ENCODE measurements at places on chromosomes 16 and 17.
A peak's percentile ranks its signal among the peaks of the same experiment; 100 is the strongest.

- no peak for DNase-seq
Measured at GRCh38 chr17:3005696-3006095, 57.7 kb downstream of the OR1D5 start.

DNA sequence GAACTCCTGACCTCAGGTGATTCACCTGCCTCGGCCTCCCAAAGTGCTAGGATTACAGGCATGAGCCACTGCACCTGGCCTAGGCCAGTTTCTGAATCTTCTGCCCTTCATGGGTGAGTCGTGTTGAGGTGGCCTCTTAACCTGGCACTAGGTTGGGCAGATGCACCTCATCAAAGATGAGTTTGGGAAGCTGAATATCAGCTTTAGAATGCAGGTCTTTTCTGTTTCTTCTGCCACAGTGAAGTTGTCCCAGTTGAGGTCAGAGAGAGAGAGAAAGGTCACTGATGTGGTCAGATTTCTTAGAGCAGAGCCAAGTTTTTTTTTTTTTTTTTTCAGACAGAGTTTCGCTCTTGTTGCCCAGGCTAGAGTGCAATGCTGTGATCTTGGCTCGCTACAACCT lies 111.3 kb upstream of the WSCD1 start:
- no peak for DNase-seq

DNA sequence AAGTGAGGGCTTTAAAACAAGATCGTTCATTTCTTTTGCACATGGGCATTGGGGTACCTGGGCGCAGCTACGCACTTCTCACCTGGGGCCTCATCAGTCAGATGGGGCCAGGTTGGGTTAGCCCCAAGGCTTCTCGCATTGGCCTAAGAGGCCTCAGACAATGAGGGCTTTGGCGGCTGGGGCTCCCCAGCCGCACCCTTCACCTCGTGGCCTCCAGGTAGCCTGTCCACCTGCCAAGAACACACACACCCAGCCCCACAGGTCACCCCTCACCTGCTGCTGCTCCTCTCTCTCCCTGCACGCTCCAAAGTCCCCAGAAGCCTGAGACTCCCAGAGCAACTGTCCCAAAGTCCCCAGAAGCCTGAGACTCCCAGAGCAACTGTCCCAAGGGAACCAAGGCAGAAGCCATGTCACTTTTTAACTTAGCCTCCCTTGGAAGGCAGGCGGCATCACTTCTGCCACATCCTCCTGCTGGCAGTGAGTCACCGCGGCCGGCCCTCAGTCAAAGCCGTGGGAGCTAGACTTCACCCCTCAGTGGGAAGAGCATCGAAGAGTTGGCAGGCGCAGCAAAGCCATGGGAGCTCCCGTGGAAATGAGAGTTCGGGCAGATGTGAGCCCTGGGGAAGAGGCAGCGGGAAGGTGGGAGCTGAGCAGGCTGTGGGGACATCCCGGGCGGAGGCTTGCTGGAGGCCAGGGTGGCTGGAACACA lies 78.9 kb upstream of the PLCG2 start:
- DNase-seq = no peak

DNA sequence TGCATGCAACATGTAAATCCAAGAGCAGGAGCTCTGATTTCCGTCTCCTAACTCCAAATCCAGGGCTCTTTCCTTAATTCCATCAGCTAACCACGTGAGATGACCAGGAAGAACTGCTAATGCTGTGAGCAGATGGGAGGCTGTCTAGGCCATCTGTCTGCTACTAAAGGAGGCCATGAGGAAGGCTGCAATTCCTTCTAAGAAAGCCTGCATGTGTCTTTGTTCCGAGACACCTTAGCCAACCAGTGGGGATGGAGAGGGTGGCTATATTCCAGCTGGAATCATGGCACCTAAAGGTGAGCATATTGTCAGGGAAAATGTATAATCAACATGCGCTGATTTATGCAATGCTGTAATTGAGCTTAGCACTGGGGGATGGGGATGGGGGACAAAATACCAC lies 267.2 kb upstream of the CDH5 start:
- no peak for DNase-seq

GRCh38 chr16:50334106-50334975 lies 34.4 kb downstream of the BRD7 start:
- no peak for DNase-seq

DNA sequence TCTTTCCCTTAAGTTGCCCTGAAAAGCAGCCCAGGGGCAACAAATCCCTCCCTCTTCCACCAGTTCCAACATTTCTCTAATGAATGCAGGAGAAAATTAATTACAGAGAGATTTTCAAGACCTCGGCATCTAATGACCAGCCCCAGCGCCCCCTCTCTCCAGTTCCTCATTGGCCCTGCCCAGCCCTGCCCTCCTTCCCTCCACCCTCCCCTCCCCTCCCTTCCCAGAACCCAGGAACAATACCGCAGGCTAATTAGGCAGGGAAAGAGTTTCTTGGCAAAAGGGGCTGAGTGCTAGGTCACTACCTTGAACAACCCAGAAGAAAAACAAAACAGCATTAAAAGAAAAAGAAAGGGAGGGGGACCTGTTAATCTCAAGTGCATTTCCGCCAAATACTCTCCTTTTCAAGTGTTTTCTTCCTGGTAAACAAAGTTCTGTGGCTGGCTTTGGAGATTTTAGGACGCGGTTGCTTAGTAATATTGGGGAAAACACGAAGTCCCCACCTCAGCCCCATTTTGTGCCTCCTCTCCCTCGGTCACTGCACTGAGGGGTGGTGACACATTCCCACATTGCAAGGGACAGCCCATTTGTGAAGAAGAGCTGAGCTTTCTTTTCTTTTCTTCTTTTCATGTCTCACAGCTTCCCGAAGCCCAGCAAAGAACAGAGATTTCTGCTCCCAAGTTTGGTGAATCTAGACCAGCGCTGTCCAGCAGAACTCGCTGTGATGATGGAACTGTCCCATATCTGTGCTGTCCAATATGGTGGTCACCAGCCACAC lies 215.4 kb downstream of the SOX9 start:
- DNase-seq = no peak

- DNase-seq = peak; percentile 35
Measured at GRCh38 chr17:78736526-78737079, 45.5 kb downstream of the CYTH1 start.

- DNase-seq = no peak
Measured at GRCh38 chr17:413016-413350, 60.4 kb upstream of the RPH3AL start.

- no peak for DNase-seq
Measured at GRCh38 chr16:1330260-1330914, 3.1 kb upstream of the BAIAP3 start.

DNA sequence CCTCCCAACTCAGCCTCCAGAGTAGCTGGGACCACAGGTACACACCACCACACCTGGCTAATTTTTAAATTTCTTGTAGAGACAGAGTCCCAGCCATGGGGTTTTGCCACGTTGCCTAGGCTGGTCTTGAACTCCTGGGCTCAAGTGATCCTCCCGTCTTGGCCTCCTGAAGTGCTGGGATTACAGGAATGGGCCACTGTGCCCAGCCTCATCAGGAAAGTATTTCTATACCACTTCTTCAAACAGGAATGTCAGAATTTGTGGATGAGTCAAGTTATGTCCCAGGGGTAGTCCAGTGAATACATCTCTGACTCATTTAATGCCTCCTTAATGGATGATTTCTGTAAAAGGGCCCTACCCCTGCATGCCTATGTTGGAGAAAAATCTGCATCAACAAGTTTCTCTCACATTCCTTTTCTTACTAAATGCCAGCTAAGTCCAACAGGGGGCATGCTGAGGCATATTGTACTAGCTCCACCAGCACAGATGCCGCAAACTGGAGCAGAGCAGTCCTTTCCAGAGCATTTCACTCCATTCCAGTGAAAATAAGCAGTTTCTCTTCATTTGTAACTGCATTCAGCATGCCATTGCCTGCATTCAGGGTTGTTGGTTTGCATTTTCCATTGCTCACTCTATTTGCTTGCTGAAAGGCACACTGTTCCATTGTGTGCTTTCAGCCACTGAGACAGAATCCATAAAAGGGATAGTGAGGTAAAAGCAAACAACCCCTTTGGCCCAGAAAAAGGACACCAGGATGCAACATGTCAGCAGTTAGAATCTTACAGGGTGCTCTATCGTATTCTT lies 5.3 kb upstream of the CAVIN1 start:
- no peak for DNase-seq

DNA sequence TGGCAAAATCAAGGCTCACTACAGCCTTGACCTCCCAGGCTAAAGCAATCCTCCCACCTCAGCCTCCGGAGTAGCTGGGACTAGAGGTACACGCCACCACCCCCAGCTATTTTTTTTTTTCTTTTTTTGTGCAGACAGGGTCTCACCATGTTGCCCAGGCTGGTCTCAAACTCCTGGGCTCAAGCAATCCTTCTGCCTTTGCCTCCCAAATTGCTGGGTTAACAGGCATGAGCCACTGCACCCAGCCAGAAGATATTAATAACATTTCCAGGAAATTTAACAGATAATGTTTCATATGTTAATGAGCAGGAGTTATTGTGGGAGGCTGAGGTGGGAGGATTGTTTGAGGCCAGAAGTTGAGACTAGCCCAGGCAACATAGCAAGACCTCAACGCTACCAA lies 8.4 kb upstream of the SPG7 start:
- DNase-seq = no peak
